ENCODE measurements at places on chromosomes 6 and 20.

- no peak for DNase-seq
These were observed 46.8 kb downstream of the MAP7 start for GRCh38 chr6:136503303-136504029.

- no peak for DNase-seq
These were observed 56.6 kb upstream of the CD83 start for GRCh38 chr6:14060971-14061370.

DNA sequence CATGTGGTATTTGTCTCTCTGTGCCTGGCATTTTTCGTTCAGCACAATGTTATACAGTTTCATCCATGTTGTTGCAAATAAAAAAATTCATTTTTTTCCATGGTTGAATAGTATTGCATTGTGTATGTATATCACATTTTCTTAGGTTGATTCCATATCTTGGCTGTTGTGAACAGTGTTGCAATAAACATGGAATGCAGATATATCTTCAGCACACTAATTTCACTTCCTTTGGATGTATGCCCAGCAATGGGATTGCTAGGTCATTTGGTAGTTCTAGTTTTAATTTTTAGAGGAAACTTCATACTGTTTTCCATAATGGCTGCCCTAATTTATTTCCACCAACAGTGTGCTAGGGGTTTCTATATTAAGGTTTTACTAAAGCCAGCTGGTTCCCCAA is 52.6 kb downstream of the GFRAL start:
- DNase-seq: no peak

DNA sequence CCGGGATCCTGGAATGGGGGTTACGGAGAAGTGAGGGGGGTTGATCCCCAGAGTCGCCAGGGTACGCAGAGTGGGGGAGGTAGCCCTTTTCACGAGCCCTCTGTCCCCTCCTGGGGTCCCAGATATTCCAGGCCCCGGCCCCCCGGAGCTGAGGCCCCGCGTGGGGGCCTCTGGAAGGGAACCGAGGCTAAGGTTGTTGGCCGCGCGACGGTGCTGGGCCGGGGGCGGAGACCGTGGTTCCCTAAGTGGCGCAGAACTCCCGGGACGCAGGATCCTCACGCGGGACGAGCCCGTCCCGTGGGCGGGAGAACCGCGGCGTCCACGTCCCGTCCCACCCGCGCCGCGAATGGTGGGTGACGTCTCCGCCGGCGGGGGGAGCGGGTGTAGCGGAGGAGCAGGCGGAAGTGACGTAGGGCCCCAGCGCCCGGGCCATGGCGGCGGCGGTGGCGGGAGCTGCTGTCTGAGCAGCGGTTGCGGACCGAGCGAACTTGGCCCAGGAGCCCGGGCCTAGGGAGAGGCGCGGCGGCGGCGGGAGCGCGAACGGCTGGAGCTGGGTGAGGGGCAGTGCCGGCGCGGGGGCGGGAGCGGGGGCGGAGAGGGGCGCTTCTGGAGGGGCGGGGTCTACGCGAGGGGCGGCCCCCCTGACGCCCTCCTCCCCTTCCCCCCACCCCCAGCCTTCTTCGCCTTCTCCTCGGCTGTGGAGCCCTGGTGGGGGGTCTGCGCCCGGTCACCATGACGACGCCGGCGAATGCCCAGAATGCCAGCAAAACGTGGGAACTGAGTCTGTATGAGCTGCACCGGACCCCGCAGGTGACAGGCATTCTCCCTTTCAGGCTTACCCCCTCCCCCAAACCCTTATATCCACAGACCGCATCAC is at the start of gene RING1:
Gene RING1, plus strand, starts transcription at position 410 of the 877 bp plus-strand sequence. Its CDS starts 323 bp downstream, at position 733.
- no peak for DNase-seq

- no peak for DNase-seq
These were observed 630 bp downstream of the LIME1 start for GRCh38 chr20:63736893-63737694.

DNA sequence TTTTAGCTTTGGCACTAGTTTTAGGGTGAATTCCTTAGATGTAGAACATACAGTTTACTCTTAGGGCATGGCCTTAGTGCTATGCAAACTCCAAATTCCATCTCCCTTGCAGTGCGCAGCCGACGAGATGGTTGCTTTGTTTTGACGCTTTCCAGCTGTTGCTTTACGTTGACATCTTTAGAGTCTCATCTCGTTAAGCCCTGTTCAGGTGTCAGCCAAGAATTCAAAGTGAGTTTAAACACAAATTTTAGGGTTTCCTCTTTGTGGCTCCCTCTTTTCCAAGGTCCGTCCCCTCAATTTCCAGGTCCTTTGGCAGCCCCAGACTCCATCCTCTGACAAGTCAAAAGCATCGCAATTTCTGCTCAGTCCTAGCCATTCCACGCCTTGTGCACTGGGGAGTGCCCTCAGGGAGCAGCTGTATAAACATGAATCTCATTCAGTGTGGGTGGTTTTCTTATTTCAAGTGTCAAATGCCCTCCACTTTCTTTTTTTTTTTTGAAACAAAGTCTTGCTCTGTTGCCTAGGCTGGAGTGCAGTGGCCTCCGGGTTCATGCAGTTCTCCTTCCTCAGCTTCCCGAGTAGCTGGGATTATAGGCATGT is 14.1 kb upstream of the MAK start:
- no peak for DNase-seq

DNA sequence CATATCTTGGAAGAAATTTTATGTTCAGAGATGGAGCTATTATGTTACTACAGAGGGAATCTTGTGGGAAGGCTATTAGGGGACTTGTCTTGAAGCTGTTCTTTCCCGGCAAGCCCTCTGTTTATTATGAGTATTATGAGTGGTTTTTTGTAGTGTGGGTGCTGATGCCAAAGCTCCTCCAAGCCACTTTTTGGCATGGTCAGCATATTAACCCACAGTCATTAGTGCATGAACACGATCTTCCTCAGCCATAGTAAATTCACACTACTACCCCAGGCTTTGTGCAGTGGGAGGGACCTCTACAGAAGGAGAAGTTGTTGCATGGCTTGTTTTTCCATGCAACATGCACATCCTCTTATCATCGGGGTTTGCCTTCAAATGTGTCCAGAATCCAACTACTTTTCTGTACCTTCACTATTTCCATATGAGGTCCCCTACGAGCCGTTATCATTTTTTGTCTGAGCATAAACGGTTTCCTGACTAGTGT is 6.5 kb upstream of the BMP6 start:
- no peak for DNase-seq

- no peak for DNase-seq
These were observed 10.0 kb downstream of the TRERF1 start for GRCh38 chr6:42441697-42442081.

DNA sequence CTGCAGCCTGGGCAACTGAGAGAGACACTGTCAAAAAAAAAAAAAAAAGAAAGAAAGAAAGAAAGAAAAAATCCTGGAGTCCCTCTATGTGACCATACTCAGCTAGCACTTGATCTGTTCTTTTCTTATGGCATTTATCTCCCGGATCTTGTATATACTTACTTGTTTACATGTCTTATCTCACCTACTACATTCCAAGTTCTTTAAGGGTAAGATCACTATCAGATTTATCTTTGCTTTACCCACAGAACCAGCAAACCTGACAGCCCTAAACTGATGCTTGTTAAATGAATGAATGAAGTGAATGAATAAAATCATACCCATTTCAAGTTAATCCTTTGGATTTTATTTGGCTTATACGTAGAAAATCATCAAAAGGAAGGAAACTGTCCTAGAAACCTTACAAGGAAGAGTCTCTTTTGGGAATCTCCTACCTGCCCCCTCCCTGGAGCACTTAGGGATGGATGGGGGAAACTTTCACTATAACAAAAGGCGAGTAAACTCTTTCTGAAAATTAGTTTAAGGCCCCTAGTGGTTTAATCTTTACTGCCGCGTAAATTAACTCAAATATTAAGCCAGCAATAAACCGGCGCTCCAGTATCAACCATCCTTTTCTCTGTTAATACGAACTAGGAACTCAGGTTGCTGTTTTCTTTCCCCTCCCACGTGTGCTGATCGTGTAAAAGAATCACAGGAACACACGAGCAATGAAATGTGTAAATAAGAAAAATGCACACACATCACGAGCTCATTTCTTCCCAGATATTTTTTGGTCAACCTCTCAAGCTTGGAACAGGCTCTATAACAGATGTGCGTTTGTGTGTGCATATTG is 1.3 kb upstream of the UTRN start:
- peak; percentile 33 for DNase-seq

GRCh38 chr20:49583669-49584417 is 15.9 kb upstream of the PTGIS start:
- DNase-seq: no peak

DNA sequence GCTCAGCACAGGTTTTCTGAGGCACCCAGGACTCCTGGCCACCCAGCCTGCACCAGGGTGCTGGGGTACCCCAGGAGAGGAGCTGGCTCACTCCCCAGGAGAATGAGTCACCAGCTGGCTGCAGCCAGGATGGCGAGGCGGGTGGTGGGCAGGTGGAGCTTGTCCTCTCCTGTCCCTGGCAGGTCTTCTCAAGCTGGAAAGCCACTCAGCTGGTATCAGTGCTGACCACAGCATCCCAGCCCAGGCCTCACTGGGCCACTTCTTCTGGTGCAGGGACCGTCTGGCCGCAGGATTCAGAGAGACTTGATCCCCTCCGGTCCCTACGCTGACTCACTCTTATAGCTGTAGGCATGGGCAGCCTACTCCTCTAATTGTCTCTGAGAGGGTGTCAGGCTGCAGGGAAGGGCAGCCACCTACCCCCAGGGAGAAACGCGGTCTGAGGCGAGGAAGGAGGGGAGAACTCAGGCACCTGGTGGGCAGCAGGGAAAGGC is 22.2 kb downstream of the TFEB start:
- no peak for DNase-seq

GRCh38 chr6:79048611-79049010 is 29.4 kb downstream of the PHIP start:
- DNase-seq: no peak

GRCh38 chr20:47252879-47253307 is 103.6 kb downstream of the ZMYND8 start:
- DNase-seq: no peak

GRCh38 chr6:120735641-120736040 is 598.6 kb downstream of the TBC1D32 start:
- no peak for DNase-seq

- DNase-seq: no peak
These were observed 71.3 kb upstream of the SALL4 start for GRCh38 chr20:51873652-51874051.

DNA sequence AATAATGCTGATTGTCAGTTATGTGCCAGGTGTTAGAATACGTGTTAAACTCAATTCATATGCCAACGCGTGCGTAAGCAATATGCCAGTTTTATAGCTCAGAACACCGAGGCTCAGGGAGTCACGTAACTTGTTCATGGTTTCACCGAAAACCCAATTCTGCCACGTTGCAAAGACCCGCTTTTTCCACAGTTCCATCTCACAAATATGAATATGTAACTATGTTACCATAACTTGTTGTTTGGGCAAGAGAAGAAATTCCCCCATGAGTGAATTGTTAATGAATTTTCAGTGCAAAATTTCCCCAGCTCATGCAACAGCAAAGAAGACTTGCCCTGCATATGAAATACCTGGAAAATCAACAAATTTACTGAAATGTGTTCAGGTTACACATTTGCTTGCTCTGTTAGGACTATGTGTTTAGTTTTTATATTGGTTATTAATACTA is 30.1 kb downstream of the SF3B5 start:
- DNase-seq: no peak

DNA sequence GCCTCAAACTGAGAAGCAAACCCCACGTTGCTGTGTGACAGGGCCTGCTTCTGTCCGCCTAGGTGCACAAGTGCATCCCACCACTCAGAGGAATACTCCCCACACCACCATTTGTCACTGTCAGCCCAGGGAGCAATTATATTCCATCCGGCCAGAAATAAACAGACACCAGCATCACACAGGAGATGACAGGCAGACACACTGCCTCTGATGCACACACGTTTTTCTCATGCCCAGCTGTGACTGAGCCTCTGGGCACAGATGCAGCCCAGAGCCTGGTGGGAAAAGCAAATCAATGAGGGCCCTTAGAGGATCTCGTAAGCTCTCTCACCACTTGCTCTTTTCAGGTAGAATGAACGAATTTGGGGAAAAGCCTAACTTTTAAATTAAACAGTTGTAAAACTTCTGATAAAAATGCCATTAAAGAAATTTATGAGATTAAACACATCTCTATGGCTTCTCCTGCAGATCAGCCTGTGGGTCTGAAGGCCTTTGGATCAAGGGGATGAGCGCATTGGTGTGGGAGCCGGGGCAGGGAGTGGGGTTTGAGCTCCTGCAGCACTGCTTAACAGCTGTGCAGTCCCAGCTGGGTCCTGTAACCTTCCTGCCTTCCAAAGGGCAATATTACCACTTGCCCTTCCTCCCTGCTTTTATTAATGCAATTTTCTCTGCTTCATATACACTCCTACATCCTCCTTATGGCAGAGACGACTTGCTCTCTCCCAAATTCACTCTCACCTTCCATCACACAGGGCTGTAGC is 624.3 kb downstream of the PTPRT start:
- DNase-seq: no peak

Data from right renal cortex interstitium (tissue), 3 donors.